Non-pigmented ciliary epithelial cell (primary cell): ENCODE measurements at places on chromosomes 16 and 17.

- DNase-seq: no peak
Observed at GRCh38 chr16:8946544-8946943, 17.2 kb downstream of the USP7 start.

- no peak for DNase-seq
Observed at GRCh38 chr17:39867880-39868553, at the start of gene ZPBP2. TSS of gene ZPBP2 (plus strand) at chr17:39868202. CDS start at chr17:39868355, 153 bp downstream.

DNA sequence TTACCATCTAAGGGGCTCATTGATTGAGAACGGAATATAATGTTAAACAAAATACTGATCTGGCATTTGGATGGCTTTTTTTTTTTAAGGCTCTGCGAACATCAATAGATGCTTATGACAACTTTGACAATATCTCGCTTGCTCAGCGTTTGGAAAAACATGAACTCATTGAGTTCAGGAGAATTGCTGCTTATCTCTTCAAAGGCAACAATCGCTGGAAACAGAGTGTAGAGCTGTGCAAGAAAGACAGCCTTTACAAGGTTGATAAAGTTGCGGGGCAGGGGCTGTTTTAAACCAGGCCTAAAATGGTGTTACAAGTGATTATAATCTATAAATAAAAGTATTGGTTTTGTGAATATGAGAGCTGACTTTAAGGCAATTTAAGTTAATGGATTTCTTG is 22.3 kb downstream of the PTRH2 start:
- DNase-seq: no peak

DNA sequence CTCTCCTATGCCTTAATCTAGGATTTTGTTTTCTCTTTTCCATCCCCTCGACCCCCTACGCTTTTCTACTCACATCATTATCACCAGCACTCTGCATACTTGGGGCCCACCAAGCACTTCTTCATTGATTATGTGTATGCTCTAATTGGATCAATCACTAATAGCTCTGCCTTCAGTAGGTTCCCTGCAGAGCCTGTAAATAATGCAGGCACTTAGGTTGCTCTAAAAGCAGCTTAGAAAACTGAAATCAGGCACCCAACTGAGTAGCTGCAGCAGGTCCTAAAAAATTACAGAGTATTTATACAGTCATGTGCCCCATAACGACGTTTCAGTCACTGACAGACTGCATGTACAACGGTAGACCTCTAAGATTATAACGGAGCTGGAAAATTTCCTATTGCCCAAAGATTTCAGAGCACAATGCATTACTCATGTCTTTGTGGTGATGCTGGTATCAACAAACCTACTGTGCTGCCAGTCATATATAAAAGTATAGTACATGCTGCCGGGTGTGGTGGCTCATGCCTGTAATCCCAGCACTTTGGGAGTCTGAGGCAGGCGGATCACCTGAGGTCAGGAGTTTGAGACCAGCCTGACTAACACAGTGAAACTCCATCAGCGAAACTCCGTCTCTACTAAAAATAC is 280.4 kb downstream of the HS3ST3B1 start:
- DNase-seq: no peak

DNA sequence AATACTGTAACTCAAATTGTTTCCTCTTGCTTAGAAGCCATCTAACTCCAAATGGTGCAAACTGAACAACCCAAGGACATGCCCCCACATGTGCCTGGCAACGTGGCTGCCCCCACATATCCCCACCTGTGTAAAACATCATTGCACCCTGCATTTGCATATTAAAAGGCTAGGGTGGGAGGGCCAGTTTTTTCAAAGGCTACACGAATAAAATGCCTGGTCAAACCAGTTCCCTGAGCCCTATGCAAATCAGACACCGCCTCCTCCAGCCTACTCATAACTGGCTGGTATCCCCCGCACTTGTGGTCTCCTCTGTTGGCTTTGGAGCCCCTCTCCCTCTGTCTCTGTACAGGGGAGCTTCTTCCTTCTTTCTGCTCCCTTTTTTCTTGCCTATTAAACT is 26.7 kb downstream of the C16orf54 start:
- no peak for DNase-seq

- no peak for DNase-seq
Observed at GRCh38 chr17:16406742-16407674, 8.4 kb upstream of the TRPV2 start.

DNA sequence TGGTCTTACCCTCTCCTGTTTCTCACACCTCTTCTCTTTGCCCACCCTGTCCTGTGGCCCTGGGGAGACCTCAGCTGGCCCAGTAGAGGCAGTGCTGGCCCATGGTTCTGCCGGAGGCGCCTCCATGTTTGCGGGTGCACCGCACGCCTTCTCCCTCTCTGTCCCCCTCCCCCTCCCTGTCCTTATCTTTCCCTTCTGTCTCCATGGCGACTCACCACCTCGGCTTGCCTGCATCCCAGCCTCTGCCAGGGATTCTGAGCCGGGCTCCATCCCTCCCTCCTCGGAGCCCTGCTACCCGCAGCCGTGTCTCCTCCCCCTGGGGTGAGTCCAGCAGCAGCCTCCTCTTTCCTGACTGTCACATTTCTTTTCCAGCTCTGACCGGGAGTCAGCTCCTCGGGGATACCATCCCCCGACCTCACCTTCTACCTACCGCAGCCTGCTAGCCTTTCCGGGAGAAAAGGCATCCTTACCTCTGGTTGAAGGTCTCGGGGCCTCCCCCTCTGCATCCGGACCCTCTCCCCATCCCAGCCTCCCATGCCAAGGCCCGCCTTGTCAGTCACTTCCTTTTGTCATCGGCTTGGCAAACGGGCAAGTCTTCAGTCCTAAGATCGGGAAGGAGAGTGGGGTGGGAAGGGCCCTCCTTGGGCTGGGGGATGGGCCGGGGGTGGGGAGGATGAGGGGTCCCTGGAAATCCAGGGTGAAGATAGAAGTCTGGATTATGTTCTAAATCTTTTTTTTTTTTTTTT is at the start of gene RNF112:
RNF112 (plus strand) TSS at position 358 of the 746 bp plus-strand sequence; CDS start at position 535, 177 bp downstream.
- no peak for DNase-seq

DNA sequence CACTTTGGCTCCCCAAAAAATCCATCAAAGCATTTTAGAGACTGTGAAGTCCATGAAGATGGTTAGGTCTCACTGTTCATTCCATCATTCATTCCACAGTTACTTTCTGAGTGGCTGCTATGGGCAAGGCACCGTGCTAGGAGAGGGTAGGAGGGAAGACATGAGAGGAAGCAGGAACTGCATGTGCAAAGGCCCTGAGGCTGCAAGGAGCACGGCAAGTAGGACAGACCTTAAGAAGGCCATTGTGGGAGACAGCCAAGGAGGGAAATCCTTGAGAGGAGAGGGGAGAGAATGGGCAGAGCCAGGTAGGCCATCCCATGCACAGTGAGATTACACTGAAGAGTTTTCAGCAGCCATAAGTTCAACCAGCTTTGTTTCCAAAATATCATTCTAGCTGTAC is 196.2 kb upstream of the DYNLRB2 start:
- no peak for DNase-seq

GRCh38 chr16:57658878-57659674 is 9.0 kb upstream of the ADGRG3 start:
- no peak for DNase-seq

GRCh38 chr17:6108987-6109386 is 38.8 kb downstream of the WSCD1 start:
- no peak for DNase-seq

DNA sequence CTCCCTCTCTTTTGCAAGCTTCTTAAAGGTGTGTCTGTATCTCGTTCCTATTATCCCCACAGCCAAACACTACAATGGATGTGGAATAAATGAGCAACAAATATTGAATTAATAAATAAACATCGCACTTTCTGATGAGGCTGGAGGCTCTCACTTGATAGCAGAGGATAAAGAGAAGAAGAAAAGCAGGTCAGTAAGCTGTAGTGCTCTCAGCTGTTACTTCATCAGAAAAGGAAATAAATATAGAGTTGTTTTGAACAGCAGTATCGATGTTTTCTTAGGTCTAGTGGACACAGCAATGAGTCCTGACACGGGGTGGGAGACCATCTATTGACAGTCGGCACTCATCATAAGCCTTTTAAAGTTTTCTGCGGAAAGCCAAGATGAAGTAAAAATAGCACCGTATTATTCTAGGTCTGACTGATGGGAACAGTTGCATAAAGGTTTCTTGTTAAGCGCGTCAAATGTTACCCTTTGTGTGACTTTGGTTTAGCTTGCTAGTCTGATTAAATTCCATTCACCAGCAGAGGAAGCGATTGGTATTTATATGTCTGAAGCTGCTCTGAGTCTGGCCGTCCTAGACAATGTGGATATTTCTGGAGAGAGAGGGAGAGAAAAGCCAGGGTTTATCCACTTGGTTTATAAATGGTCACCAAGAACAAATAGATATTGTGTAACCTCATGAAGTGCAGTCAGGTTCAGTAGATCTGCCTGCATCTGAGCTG is 646.1 kb downstream of the CDH11 start:
- no peak for DNase-seq
